CD8-positive, alpha-beta T cell (primary cell): ENCODE measurements at places on chromosomes 4 and X.

DNA sequence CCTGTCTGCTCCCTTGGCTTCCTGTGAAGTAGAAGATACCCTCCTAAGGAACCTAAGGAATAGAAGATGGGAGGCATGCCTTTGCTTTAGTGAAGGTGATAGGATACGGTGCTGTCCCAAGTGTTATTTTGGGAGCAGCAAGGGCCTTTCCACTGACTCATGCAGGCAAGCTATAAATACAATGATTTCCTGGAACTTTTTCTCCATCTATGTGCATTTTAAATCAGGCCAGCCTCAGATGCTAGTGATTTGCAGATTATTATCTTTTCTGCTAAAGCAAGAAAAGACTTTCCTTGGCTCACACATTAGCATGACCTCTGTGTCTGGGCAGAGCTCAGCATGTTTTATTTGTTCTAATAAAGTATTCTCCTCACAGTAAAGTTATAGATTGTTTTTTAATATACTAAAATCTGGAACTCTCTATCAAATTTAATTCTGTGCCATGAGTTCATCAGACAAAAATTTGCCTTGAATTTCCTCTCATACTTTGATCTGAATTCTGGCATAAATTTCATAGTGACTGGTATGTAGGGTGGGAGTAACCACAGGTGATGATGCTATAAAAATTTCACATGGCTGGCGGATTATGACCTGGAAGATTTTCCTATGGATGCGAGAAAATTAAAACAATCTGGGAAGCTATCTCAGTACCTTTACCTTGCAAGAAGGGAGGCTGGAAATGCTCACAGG is 131.7 kb downstream of the REPS2 start:
- DNase-seq, result no peak

GRCh38 chrX:7272346-7272745 is 124.4 kb upstream of the PUDP start:
- no peak for DNase-seq

DNA sequence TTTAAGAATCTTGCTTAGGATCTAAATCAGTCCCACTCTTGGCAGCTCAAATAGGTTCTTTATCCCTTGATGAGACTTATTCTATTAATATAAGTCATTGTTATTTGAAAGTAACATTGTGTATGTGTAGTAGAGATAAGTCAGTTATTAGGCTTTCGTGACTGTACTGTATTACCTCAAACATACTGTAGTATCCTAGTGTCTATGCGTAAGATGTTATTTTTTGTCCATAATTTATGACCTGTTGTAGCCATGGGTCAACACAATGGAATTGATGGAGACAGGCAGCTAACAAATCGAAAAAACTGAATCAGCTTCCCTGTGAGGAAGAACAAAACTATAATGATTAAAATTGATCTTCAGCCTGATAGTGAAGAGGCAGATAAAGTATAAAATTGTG is 41.8 kb downstream of the CLCN3 start:
- no peak for DNase-seq

GRCh38 chrX:21158678-21159077 is 215.5 kb upstream of the CNKSR2 start:
- DNase-seq, result no peak

- DNase-seq, result no peak
Measured at GRCh38 chrX:129530410-129530809, 7.1 kb upstream of the SMARCA1 start.

DNA sequence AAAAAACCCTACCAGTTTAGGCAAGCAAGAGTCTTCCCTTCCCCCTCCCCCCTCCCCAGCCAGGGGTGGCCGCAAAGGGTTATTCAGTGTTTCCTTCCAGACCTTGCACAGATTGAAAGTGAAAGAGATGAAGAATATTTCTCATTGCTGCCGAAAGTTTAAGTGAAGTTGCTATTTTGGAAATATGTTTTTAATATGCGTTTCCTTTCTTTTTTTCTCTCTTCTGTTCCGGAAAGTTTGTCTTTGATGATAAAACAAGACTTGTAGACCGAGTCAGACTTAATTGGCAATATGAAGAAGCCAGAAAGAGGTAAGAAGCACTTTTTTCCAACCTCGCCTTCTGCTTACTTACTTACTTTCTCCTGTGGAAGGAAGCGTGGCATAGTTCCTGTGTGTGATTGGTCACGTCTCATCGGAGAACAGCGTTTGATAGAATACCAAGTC is 58.5 kb upstream of the CLCN4 start:
- DNase-seq, result peak; percentile 77

- DNase-seq, result no peak
Measured at GRCh38 chr4:121270389-121270788, 106.3 kb upstream of the TNIP3 start.

- no peak for DNase-seq
Measured at GRCh38 chr4:89352541-89352940, 44.9 kb upstream of the GPRIN3 start.
